PC-9 (cell line): ENCODE measurements at places on chromosomes 13 and 19.

DNA sequence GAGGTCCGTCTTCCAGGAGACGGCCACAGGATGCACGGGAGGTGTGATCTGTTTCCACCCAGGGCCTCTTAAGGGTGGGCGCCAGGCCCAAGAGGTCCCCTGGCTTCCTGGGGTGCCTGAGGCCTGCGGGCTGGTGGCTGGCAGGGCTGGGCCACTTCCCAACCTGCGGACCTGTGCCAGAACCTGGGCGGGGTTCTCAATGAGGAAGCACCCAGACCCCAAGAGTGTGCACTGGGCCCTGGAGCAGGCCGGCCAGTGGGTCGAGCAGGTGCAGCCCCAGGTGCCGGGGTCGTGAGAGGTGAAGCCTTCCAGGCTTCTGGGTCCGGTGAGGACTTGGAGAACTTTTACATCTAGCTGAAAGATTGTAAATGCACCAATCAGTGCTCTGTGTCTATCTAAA, 6.7 kb upstream of the MICU2 start:
- no peak for DNase-seq

- no peak for DNase-seq
These were observed 13.3 kb upstream of the CACNG6 start for GRCh38 chr19:53977991-53978731.

DNA sequence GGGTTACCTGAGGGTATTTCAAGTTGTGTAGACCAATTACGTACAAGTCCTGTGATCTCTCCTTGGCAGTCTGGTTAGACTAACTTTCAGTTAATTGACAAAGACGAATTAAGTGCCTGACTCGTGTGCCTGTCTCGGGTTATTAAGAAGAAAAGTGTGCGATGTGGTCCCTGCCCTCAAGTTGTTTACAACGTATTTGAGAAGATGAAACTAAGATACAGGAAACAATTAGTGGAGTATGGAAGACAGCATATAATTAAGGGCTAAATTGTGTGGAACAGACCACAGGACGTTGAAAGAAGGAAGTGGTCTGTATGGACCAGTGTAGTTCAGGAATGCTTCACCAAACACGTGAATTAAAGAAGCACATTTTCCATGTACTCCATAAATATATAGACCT, 49.2 kb downstream of the KLF5 start:
- DNase-seq = no peak

DNA sequence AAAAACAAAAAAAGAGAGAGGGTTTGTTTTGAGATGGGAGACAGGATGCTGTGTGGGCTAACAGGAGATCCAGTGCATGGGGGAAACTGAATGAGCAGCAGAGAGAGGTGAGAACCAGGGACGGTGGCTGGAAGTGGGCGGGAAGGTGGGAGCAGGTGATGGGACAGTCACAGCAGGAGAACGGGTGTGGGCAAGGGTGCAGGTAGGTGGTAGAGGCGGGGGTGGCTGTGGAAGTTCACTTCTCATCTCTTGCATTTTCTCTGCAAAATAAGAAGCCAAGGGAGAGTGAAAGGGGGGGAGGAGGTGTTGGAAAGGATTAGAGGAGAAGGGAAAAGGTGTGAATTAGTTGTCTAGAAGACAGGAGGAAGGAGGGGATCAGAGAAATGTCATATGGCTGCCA, 21.9 kb downstream of the FBXO17 start:
- no peak for DNase-seq

GRCh38 chr13:48402325-48402932, 10.5 kb downstream of the LPAR6 start:
- no peak for DNase-seq

DNA sequence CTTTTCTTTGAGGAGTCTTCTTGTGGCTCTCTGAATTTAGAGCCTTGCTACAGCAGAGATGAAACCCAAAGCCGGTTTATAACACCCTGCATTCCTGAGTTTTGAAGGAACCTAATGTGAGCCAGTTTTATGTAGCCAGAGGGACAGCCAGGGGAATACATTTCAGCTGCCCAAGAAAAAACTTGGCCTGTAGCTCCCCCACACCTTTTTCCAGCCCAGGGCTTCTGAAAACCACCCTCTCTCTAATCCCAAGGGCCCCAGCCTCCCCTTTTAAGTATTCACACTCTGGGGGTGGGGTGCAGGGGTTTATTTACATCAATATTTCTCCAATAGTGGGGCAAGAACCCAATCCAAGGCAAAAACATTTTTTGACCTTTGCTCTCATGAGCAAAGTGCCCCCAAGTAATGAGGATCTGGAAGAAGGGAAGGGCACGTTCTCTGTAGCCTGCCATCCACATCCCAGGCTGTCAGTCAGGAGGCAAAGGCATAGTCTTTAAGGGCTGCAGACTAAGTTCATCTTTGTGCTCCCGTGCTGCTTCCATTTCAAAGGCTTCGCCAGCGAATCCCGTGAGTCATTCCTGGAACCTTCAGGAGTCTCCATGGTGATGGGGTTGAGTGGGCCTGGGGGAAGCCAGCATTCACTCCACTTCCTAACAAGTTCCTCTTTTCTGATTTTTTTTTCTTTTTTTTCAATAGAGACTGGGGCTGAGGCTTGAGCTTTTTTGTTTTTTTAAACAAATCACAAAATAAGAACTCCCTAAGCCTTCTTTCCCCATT, 33.2 kb upstream of the MEDAG start:
- no peak for DNase-seq

- DNase-seq = no peak
These were observed 11.5 kb upstream of the EML2 start for GRCh38 chr19:45650722-45651121.

GRCh38 chr13:79917628-79918027, 423.3 kb downstream of the SPRY2 start:
- DNase-seq = no peak

GRCh38 chr19:4326837-4327251, 11.8 kb downstream of the STAP2 start:
- DNase-seq = no peak

DNA sequence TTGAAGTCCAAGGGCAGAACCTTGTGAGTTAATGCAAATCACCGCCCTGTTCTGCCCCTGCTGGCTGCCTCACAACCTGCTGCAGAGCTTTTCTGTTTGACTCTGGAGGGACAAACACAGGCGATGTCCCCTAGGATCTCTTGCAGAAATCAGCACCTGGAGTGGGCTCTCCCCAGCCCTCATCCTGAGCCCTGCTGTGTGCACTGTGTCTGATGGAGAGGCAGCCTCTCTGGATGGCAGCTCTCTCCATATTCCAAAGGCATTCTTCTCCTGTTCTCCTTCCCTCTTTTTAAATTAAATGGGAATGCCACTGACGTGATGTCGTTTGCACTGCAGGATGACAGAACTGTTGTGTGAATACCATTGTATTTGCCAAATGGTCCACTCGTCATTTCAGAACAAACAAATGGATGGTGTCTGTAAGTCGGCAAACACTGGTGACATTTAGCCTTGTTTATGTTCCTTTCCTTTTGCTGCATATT, 184.1 kb downstream of the ZNF536 start:
- no peak for DNase-seq

GRCh38 chr13:79901336-79901735, 420.4 kb downstream of the NDFIP2 start:
- no peak for DNase-seq

DNA sequence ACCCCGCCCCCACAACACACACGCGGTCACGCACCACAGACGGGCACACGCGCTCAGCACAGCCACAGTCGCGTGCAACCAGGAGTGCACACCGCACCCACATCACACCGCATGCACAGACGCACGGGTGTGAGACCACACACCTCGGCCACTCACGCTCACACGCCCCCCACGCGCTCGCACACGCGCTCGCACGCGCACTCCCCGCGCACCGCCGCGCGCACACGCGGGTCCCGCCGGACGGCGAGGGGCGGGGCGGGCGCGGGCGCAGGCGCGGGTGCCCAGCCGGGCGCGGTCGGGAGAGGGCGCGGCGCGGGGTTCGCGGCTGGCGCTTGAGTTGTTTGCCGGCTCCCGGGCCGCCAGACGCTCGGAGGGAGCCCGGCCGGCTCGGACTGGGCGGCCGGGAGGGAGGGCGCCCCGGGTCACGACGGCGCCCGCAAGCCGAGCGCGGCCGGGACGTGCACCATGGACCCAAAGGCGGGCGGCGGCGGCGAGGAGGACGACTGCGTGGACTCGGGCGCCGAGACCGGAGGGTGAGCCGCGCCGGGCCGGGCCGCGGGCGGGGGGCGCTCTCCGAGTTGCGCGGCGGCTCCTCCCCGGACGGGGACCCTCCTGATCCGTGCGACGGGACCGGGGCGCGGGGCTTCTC, at the start of gene FAM124A:
Gene FAM124A (plus strand): TSS at position 362 of the 649 bp plus-strand sequence. CDS start 104 bp downstream, at position 466.
- DNase-seq = peak; percentile 12

DNA sequence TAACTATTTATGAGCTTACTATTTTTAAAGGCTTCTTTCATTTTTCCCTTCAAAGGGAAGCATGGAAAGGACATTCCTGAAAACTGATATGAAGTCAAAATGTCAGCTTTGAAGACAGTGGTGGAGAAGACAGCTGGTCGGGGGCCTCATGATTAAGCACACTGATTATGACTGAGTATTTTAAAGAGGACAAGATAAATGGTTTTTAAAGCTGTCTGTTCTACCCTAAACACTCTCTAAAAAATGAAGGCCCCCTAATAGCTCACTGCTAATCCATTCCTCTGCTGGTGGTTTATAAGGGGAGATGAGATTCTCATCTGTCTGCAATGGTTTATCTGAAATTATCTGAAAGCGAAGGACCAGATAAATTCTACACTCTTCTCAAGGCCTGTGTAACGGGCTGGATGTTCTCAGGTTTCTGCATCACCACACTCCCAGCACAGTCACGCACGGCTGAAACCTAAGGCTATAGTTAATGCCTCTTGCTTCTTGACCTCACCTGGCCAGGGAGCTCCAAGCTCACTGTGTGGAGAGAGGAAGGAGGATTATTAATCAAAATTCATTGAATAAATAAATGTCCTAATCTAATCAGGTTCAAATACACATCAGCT, 86.9 kb upstream of the DOCK9 start:
- DNase-seq = no peak

- no peak for DNase-seq
These were observed 3.5 kb downstream of the PTGER1 start for GRCh38 chr19:14471436-14472187.

- peak; percentile 96 for DNase-seq
These were observed 9.3 kb downstream of the RPS9 start for GRCh38 chr19:54209811-54210494.

DNA sequence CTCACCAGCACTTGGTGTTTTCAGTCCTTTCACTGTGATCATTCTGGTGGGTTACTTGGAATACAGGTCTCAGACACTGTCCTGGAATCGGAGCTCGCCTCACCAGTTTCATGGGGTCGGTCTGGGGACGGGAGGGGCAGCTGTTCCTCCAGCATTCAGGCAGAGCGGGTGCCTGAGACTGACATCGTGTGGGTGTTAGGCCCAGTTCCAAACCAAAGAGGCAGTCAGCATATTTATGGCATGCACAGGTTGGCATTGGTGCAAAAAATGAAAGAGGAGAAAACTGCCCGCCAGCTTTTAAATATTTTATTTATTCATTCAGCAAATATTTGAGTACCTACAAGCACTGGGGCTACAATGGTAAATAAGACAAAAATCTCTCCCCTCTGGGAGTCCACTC, 20.1 kb downstream of the PLEKHF1 start:
- no peak for DNase-seq

DNA sequence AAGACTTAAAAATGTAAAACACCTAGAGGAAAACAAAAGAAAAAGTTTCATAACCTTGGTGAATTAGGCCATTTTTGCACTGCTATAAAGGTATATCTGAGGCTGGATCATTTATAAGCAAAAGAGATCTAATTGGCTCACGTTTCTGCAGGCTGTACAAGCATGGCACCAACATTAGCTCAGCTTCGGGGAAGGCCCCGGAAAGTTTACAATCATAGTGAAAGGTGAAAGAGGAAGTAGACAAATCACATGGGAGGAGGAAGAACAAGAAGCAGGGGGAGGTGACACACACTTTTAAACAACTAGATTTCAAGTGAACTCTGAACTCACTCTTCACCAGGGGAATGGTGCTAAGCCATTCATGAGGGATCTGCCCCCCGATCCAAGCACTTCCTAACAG, 1358.5 kb upstream of the PCDH9 start:
- DNase-seq = no peak

DNA sequence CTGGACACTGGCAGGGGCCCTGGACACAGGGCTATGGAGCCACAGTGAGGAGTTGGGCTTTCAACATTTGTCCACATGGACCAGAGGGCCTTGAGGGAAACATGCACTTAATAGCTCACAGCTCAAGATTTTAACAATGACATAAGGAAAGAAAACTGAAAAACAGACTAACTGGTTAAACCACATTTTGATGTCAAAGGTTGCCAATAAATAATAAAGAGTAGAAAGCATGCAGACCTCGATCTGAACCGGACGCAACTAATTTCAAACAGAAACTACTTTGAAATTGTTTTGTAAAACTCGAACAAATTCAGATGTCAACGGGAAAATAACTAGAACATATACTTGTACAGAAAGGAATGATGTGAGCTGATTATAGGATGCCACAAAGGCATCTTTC, 15.5 kb upstream of the ZNF888 start:
- DNase-seq = peak; percentile 85

GRCh38 chr13:24648983-24649687, 31.1 kb upstream of the ATP12A start:
- DNase-seq = no peak

- DNase-seq = no peak
These were observed at the start of gene LILRB2 for GRCh38 chr19:54281007-54281728. Gene LILRB2 (minus strand): TSS chr19:54281110. CDS start chr19:54280496, 614 bp downstream.

GRCh38 chr13:41017159-41017558, 2.0 kb downstream of the ELF1 start:
- DNase-seq = no peak

GRCh38 chr13:114145256-114145655, 12.8 kb upstream of the RASA3 start:
- DNase-seq = no peak

DNA sequence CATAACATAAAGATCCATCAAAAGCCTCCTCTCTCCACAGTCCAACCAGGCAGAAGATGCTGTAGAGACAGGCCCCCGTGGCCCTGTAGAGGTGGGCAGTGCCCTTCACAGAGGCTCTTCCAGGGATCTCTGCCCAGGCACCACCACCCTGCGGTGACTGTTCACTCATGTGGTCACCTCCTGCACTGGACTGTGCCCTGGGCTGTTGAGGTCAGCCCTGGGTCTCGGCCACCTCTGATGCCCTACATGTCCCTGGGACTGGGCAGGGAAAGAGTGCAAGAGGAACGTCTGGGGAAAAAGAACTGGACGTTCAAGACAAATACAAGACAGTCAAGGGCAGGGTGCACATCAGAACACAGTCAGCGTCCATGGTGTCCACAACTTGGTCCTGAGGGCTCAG, 22.3 kb downstream of the PEPD start:
- no peak for DNase-seq

DNA sequence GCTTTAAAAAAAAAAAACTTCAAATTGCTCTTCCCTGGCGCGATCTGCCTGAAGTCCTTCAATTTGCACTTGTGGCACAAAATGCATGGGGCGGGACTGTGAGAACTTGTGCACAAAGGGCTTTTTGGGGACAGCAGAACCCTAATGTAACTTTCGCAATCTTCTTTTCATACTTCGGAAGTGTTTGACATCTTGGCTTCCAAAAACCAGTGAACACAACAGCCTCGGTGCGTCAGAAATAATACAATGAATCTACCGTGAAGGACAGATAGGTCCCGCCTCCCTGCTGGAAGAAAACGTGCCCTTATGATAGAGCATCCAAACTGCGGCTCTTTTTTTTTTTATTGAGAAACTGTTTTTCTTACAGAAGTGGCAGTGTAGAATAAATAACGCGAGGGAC, 36.6 kb downstream of the KLF2 start:
- no peak for DNase-seq
